ENCODE measurements at places on chromosomes 4 and X. TPM values are rescaled to one million over a fixed set of nuclear protein-coding genes. Genes with fewer than 3 reads are reported as not detected.

Gene ETDB
- not detected for total RNA-seq

DNA sequence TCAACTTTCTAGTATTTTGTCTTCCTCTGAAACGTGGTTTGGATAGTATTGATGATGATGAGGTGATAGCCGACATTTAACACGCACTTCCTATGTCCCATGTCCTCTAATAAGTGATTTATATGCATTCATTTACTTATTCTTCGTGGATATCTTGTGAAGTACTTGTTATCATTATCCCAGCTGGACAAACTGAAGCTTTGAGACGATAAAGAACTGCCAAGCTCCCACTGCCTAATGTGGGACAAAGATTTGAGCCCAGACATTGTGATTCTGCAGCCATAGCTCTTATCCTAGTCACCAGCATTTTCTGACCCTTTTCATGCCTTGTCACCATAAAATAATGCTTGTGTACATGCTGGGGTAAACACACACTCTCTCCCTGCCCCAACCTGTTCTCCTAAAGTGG is 92.5 kb downstream of the RAPGEF2 start:
- no peak for DNase-seq

Gene FMR1NB
- not detected for total RNA-seq

DNA sequence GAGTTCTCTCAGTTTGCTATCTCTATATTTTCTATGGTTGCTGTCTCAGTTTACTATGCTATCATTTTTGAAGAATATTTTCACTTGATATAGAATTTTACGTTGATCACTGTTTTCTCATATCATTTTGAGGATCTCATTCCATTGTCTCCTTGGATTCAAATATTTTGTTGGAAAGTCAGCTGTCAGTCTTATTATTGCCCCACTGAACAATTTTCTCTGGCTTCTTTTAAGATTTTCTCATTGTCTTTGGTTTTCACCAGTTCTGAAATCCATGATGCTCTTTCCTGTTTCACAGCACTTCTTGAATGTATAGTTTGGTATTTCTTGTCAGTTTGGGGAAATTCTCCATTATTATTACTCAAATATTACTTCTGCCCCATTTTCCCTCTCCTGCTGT is 81.1 kb downstream of the ENPP6 start:
- no peak for DNase-seq

DNA sequence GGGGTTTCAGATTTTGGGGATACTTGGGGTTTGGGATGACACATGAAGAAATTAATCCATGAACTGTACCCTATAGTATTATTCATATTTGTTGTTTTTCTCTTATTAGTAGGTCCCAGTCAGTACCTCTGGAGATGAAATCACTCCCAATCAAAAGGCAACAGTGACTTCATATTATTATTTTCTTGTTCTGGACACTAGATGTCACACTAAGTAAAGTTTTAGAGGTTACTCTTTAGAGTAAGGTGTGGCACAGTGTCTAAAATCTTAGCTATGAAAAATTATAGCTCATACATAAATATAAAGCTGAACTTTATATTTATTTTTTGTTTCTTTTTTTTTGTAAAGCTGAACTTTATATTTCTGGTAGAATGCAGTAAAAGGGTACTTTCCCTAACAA is 35.1 kb downstream of the FAM114A1 start:
- no peak for DNase-seq

DNA sequence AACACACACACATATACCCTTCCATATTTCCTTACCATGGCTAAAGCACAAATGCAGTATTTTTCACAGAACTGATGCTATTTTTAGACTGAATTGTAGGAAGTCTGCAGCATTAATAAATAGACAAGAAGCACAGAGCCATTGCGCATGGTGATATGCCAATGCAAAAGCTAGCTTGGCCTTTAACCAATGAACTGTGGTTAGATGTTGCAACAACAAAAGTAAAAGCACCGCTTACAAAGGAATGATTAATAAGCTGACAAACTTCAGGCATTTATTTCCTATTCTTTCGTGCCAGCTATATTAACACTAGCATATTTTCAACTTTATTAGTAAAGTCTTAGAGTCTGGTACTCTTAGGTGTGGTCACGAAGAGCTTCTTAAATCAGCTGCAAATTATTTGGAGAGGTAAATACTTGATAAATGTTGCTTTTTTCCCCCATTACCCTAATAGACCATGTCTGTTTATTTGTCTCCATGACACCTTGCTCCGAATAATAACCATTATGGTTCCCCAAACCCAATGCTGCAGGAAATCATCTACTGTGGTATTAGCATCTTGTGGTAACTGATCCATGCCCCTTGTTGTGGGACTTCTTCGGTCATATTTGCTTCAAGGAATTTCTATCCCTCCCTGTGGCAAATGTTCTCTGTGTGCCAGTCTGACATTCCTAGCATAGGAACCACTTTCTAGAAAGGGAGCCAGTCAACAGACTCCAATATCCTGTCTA is 306.1 kb upstream of the TAPT1 start:
- no peak for DNase-seq

DNA sequence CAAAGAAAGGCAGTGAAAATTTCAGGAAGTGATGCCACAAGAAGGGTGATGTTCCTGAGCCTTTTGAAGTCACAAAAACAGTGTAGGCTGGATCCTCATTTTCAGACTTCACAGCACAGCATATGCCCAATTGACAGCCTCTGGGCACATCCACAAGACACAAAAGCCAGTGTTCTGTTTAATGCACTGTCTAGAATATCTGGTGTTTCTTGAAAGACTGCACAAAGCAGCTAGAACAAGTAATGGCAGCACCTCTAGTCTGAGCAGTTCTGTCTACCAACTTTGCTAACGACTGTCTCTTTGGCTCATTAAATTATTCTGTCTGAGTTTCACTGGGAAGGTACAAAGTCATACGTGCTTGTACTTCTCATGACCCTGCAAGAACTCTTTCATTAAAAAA is 417.1 kb upstream of the GALNT7 start:
- DNase-seq: no peak

GRCh38 chrX:121782544-121782943 is 735.1 kb downstream of the GLUD2 start:
- no peak for DNase-seq

GRCh38 chr4:116132946-116133345 is 952.4 kb downstream of the TRAM1L1 start:
- DNase-seq: no peak

DNA sequence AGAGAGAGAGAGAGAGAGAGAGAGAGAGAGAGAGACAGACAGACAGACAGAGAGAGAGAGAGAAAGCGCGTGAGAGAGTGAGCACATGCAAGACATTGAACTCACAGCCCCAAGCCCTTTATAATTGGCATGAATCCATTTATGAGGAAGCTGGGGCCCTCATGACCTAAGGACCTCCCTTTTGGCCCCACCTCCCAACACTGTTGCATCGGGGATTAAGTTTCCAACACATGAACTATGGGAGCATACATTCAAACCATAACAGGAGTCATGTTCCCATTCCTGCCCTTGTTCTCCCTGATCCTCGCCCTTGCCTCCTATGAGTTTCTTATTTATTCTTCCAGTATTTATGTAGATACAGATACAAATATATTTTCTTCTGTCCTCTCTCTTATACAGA is 269.8 kb upstream of the ARX start:
- no peak for DNase-seq

Gene PCSK1N
- total RNA-seq: not detected

Gene SHROOM4
- 1.1 TPM for total RNA-seq

Gene OCIAD1
- 110 TPM for total RNA-seq

Gene CENPE
- 28.7 TPM for total RNA-seq

GRCh38 chr4:160709546-160709945 is 1454.3 kb downstream of the FSTL5 start:
- DNase-seq: no peak

- no peak for DNase-seq
Measured at GRCh38 chr4:101345271-101345595, 2.1 kb downstream of the PPP3CA start.

DNA sequence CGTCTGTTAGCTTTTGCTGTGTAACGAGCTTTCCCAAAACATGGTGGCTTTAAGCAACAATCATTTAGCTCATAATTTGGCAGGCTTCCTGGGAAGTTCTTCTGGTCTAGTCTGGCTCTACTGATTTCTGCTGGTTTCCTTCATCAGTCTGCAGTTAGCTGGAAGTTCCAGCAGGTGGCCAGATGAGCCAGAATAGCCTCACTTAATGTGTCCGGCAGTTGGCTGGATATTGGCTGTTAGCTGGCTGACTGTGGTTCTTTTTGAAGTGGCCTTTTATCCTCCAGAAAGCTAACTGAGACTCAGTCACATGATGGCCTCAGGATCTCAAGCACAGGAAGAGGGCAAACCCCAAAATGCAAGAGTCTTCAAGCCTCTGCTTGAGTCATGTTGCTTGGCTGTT is 34.9 kb downstream of the FTHL17 start:
- DNase-seq: peak; percentile 11

DNA sequence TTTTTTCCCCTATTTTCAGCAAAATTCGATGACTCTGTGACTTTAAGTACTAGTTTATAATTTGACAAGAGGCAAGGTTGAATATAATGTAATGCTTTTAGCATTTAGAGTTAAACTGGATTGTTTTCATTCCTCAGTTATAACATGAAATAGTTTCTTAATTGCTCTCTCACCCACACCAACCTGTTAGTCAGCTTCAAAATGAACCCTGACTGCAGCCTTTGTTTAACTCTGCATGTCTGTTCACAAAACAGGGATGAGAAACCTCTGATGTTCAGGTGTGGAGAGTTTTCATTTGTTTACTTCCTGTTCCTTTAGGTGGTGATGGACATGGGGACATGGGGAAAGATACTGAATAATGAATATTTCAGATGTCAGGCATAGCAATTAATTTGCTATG is 49.9 kb upstream of the MND1 start:
- peak; percentile 36 for DNase-seq

GRCh38 chr4:83217721-83218522 is 66.7 kb downstream of the COQ2 start:
- DNase-seq: peak; percentile 65

DNA sequence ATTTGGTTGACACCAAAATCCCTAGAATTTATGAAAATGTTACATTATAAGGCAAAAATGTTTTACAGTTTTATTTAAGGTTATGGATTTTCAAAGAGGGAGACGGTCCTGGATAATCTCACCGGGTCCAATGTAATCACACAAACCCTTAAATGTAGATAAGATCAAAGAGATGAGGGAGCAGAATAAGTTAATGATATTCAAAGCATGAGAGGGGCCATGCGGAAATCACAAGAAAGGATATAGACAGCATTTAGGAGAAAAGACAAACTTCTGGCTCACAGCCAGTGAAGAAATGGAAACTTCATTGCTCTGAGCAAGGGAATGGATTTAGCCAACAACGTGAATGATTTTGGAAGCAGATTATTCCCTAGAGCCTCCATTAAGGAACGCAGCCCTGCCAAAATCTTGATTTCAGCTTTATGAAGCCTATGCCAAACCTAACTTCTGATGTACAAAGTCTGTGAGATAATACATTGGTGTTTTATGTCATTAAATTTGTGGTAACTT is 684.4 kb upstream of the GNPDA2 start:
- no peak for DNase-seq

DNA sequence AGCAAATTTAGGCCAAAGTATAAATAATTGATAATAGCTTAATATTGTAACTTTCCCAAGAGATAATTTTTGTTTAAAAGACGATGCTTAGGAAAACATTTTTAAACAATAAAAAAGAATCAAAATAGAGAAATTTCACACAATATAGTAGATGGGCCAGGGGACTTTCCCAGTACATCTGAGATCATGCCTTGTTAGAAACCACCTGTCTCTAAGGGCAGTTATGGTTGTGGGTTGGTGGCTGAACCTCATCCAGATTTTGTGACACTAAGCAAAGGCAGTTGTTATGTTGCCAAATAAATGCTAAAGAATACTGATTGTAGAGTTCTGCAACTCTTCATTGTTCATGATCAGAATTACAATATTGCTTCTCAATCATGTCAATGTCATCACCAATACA is 270.6 kb downstream of the BANK1 start:
- DNase-seq: no peak

- DNase-seq: no peak
Measured at GRCh38 chr4:82371497-82371896, 2.3 kb downstream of the HNRNPD start.

GRCh38 chrX:124343016-124343415 is 3.3 kb upstream of the SH2D1A start:
- DNase-seq: no peak

DNA sequence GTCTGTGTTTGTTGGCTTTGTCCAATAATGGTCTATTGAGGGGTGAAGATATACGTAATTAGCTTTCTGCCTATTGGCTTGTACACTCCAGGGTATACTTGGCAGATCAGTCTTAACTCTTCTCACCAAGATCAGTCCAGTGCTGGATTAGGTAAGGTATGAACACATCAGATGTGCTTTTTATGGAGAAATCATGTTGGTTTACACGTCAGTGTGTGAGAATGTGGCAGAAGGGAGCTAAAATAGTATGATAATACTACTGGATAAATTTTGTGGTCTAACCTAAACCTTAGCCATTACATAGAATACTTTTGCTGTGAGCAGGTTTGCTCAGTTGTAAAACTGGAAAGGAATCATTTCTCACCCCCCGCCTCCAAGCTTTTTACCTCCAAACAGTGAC is 4.2 kb downstream of the PDHA1 start:
- no peak for DNase-seq

DNA sequence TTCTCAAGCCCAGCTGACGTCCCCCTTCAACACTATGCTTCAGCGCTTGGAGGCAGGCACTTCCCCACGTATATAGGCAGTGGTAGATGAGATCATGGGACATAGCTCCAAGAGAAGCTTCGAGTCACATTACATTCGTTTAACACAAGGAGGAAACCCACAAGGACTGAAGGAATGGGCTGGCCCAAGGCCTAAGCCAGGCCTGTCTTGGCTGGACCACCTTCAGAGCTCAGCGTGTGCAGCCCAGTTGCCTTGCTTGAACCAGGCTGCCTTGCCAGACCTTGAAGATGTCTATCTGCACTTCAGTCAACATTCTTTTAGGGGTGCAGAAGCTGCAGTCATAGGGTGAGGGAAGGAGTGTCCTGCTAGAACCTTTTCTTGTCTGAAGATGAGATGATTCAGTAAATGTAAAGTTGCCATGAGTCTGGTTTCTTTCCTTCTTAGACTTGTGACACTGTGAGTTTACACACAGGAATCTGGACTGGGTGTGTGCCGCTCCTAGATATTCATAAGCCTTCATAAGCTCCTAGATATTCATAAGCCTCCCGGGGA is 144.1 kb upstream of the RBPJ start:
- no peak for DNase-seq

DNA sequence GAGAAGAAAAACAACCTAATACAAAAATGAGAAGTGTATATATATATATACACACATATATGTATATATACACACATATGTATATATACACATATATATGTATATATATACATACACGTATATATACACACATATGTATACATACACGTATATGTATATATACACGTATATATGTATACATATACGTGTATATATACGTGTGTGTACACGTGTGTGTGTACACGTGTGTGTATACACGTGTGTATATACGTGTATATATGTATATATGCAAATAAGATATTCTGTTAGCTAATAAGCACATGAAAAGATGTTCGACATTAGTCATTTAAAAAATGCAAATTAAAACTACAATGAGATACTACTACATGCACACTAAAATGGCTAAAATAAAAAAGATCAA is 92.7 kb upstream of the MAGEA10 start:
- DNase-seq: no peak

All from PC-9 (cell line).